ENCODE measurements at places on chromosomes 3 and 15.
A peak's percentile ranks its signal among the peaks of the same experiment; 100 is the strongest.

DNA sequence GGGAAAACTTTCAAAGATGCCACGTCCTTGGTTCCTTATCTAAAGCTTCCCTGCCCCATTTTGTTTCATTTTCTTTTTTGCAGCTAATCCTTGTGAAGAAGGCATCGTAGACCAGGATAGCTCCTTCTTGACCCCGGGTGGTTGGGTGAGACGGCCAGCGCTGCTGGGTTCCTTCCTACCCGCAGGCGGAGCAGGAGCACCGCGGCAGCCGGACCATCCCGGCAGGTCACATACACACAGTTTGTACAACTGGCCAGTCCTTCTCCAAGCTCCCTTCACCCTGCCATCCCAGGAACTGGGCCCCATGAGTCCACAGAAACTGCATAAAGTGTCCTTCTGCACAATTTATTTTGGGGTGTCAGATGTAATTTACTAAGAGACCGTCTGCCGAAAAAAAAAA, 83.9 kb downstream of the MEGF11 start:
- peaks cover 4% of the 10 kb centered on the region for H3K4me1 ChIP-seq
- no peaks in the 10 kb centered on the region for H3K36me3 ChIP-seq
- H3K27me3 ChIP-seq = peaks cover 10% of the 10 kb centered on the region
- no peak overlapping the region for H3K27ac ChIP-seq
- no peak for DNase-seq

GRCh38 chr3:134307425-134307824, 56.8 kb upstream of the RYK start:
- peaks cover 3% of the 10 kb centered on the region for H3K27me3 ChIP-seq
- H3K36me3 ChIP-seq = no peaks in the 10 kb centered on the region
- DNase-seq = no peak

DNA sequence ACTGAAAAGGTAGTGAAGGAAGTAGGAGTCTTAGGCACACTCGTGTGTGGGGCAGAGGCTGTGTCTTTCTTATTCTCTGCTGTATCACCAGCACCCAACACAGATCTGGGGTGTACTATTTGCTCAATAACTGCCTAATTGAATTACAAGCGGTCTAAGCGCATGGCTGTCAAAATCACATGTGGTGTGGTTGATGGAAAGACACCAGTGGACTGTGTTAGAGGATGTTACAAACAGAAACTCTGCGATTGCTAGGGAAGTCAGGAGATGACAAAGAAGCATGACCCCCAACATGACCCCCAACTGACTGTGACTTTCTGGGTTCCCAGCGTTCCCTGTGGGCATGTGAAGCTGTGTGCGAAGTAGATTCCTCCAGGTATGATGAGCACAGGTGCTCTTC, 32.0 kb downstream of the ATG7 start:
- H3K27ac ChIP-seq = no peak overlapping the region
- no peaks in the 10 kb centered on the region for H3K4me1 ChIP-seq
- H3K4me3 ChIP-seq = no peak overlapping the region
- H3K36me3 ChIP-seq = peaks cover 5% of the 10 kb centered on the region

- H3K27ac ChIP-seq = no peak overlapping the region
- no peaks in the 10 kb centered on the region for H3K36me3 ChIP-seq
- H3K4me1 ChIP-seq = peaks cover 5% of the 10 kb centered on the region
- no peak for DNase-seq
These were observed 116.8 kb downstream of the TPRG1 start for GRCh38 chr3:189288348-189289235.

- peaks cover 5% of the 10 kb centered on the region for H3K4me1 ChIP-seq
- H3K27me3 ChIP-seq = peaks cover 11% of the 10 kb centered on the region
- no peak for DNase-seq
- H3K27ac ChIP-seq = no peak overlapping the region
- H3K4me3 ChIP-seq = no peak overlapping the region
These were observed 10.2 kb downstream of the PAQR5 start for GRCh38 chr15:69308949-69309348.

DNA sequence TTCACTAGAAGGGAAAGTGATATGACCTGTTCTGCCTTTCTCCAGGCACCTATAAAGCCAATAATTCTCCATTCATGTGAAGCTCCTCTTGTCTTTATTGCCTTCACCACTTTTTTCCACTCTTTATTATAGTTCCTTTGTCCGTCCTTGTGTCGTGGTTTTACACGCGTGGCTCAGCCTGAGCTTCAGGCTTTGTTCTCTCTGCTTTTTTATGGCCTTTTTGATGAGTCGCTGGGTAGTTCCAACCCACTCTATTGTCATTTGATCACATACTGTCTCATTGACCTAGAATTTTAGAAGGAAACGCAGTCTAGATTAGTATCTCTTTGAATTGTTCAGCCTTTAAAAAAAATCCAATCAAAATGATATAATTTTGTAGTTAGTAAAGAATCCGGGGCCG, 403.2 kb downstream of the PTPRG start:
- H3K27ac ChIP-seq = no peak overlapping the region
- H3K4me1 ChIP-seq = peaks cover 6% of the 10 kb centered on the region
- DNase-seq = no peak
- H3K36me3 ChIP-seq = no peaks in the 10 kb centered on the region

- no peak overlapping the region for H3K4me3 ChIP-seq
- peaks cover 33% of the 10 kb centered on the region for H3K36me3 ChIP-seq
- DNase-seq = no peak
- peaks cover 11% of the 10 kb centered on the region for H3K4me1 ChIP-seq
These were observed 102.9 kb downstream of the ARNT2 start for GRCh38 chr15:80507131-80507530.

GRCh38 chr3:49173116-49173791, 1.9 kb downstream of the KLHDC8B start:
- H3K27ac ChIP-seq = peak overlapping the region; percentile 94
- peak overlapping the region; percentile 86 for H3K4me3 ChIP-seq
- peaks cover 50% of the 10 kb centered on the region for H3K4me1 ChIP-seq
- H3K27me3 ChIP-seq = peaks cover 2% of the 10 kb centered on the region
- DNase-seq = peak; percentile 61

DNA sequence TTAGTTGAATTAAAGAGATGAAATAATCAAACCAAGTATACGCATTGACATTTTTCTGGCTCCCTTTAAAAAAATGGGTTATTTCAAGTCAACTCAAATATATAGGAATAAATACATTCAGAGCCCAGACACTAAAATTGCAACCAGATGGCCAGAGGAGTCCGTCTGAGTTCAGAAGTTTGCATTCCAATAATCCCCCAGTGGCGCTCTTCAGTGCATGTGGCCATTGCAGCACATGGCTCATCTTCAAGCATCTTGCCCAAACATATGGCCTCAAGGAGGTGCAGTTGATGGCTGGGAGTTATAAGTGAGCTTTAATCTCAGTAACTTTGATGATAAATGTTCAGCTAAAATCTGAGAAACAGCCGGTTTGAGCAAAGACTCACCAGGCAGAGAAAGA, 295.8 kb upstream of the LRRN1 start:
- H3K4me1 ChIP-seq = no peaks in the 10 kb centered on the region
- peaks cover 4% of the 10 kb centered on the region for H3K27me3 ChIP-seq
- no peak overlapping the region for H3K4me3 ChIP-seq

- no peak for DNase-seq
- no peak overlapping the region for H3K4me3 ChIP-seq
- H3K27ac ChIP-seq = no peak overlapping the region
- no peaks in the 10 kb centered on the region for H3K4me1 ChIP-seq
- H3K36me3 ChIP-seq = no peaks in the 10 kb centered on the region
These were observed 115.2 kb downstream of the CADM2 start for GRCh38 chr3:85074003-85074402.

- DNase-seq = no peak
- peaks cover 2% of the 10 kb centered on the region for H3K27me3 ChIP-seq
- no peak overlapping the region for H3K27ac ChIP-seq
- H3K4me1 ChIP-seq = no peaks in the 10 kb centered on the region
- no peaks in the 10 kb centered on the region for H3K36me3 ChIP-seq
These were observed 339.0 kb upstream of the PROK2 start for GRCh38 chr3:72123908-72124441.

DNA sequence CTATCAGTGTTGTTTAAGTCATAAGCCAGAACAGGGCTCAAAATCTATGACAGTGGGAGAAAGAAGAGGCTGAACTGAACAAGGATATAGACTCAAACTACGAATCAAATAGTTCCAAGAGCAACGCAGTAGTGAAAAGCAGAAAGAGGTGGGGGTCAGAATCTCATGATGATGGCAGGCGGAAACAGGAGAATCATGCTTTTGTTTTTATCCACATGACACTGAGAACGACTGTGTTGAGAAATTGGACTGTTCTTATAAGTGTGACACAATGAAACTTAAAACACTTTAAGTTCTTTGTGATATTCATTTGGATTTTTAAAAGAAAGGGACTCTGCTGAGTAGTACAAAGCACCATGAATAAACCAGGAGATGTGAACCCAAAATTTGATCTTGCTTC, 309.4 kb downstream of the ULK4 start:
- H3K27me3 ChIP-seq = no peaks in the 10 kb centered on the region
- no peak overlapping the region for H3K27ac ChIP-seq

- H3K27ac ChIP-seq = no peak overlapping the region
- no peaks in the 10 kb centered on the region for H3K27me3 ChIP-seq
- H3K4me3 ChIP-seq = no peak overlapping the region
- H3K4me1 ChIP-seq = no peaks in the 10 kb centered on the region
- no peaks in the 10 kb centered on the region for H3K36me3 ChIP-seq
- DNase-seq = no peak
These were observed 110.9 kb downstream of the EDEM1 start for GRCh38 chr3:5298453-5298852.

- H3K4me1 ChIP-seq = no peaks in the 10 kb centered on the region
- H3K4me3 ChIP-seq = no peak overlapping the region
- no peaks in the 10 kb centered on the region for H3K36me3 ChIP-seq
- no peak overlapping the region for H3K27ac ChIP-seq
These were observed 70.2 kb downstream of the TMEM44 start for GRCh38 chr3:194562986-194563385.

- no peaks in the 10 kb centered on the region for H3K27me3 ChIP-seq
- DNase-seq = no peak
- no peak overlapping the region for H3K4me3 ChIP-seq
- peaks cover 13% of the 10 kb centered on the region for H3K4me1 ChIP-seq
- no peak overlapping the region for H3K27ac ChIP-seq
These were observed 29.9 kb downstream of the CGNL1 start for GRCh38 chr15:57406062-57406772.

DNA sequence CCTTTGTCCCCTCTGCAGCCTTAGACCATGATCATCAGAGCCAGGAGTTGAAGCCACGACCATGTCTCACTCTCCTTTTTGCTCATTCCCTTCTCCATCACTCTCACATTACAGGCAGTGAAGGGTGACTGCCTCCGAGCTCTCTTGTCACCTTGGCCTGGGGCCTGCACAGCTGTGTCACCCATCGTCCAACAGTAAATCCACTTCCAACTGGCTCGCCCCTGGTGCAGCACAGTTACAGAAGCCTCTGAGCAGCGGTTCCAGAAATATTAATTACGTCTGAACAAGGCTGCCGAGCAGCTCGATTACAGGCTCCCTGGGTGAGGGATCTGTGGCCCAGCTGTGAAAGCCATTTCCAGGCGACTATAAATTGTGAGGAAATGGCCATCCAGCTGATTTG, 528.2 kb downstream of the NR2F2 start:
- H3K4me1 ChIP-seq = peaks cover 5% of the 10 kb centered on the region
- H3K27me3 ChIP-seq = no peaks in the 10 kb centered on the region
- H3K4me3 ChIP-seq = no peak overlapping the region

- H3K4me1 ChIP-seq = no peaks in the 10 kb centered on the region
- H3K4me3 ChIP-seq = no peak overlapping the region
- DNase-seq = no peak
- H3K27ac ChIP-seq = no peak overlapping the region
These were observed 24.0 kb upstream of the SPTSSB start for GRCh38 chr3:161395115-161396012.

DNA sequence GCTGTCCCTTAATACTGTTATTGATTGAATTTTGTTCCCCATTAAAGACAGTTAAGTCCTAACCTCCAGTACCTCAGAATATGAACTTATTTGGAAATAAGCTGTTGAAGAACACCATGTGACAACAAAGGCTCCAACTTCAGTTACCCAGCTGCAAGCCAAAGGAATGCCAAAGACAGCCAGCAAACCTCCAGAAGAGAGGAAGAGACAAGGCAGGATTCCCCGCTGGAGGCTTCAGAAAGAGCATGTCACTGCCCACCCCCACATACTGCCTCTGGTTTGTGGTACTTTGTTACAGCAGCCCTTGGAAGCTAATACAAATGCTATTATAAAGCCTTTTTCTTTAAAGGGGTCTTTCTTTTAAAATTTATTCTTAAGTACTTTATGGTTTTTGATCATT, 18.4 kb upstream of the NEK10 start:
- H3K27ac ChIP-seq = no peak overlapping the region
- H3K36me3 ChIP-seq = peaks cover 22% of the 10 kb centered on the region
- peaks cover 4% of the 10 kb centered on the region for H3K4me1 ChIP-seq

- H3K4me3 ChIP-seq = no peak overlapping the region
- H3K27me3 ChIP-seq = peaks cover 2% of the 10 kb centered on the region
- H3K27ac ChIP-seq = no peak overlapping the region
- peaks cover 10% of the 10 kb centered on the region for H3K4me1 ChIP-seq
These were observed 11.2 kb upstream of the KBTBD12 start for GRCh38 chr3:127903611-127904375.

DNA sequence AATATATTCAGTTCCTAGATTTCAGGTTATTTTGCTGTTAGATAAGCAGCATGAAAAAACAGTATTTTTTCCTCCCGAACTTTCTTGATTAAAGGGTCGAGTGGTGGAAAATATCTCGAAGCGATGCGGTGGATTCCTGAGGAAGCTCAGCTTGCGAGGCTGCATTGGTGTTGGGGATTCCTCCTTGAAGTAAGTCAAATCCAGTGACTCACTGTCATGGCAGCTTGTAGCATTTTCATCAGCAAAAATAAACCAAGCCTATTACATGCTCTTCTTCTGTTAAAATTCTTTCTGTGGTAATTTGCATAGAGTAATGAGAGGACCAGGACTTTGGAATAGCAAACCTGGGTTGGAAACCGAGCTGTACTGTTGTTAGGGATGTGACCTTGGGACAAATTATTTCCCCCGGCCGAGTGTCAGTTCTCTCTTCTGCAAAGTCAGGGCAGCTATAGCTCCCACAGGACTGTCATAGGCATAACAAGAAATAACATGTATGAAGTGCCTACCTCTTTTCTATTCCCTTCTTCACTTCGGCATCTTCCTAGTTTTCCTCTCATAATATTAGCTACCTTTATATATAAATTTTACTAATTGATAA, 75.6 kb downstream of the UBP1 start:
- H3K27ac ChIP-seq = no peak overlapping the region
- H3K4me3 ChIP-seq = no peak overlapping the region
- DNase-seq = no peak
- peaks cover 3% of the 10 kb centered on the region for H3K36me3 ChIP-seq
- no peaks in the 10 kb centered on the region for H3K27me3 ChIP-seq

Measured in neural crest cell (in vitro differentiated cells).